ENCODE measurements at places on chromosomes 7 and 10. TPM values are rescaled to one million over a fixed set of nuclear protein-coding genes. Genes with fewer than 3 reads are reported as not detected.

GRCh38 chr7:106339513-106340246 is 54.9 kb upstream of the NAMPT start:
- no peak for DNase-seq

- no peak for DNase-seq
These were observed 30.3 kb upstream of the CALU start for GRCh38 chr7:128708824-128709223.

Gene DGKI
- 1.8 TPM for total RNA-seq

Gene CLDN15
- total RNA-seq: 2.7 TPM

All from HFFc6 (cell line).